ENCODE measurements at places on chromosomes 7 and 10. TPM values are rescaled to one million over a fixed set of nuclear protein-coding genes. Genes with fewer than 3 reads are reported as not detected.

The NUPR2 gene
- total RNA-seq: 1.8 TPM

The NPM3 gene
- total RNA-seq: 14.4 TPM

DNA sequence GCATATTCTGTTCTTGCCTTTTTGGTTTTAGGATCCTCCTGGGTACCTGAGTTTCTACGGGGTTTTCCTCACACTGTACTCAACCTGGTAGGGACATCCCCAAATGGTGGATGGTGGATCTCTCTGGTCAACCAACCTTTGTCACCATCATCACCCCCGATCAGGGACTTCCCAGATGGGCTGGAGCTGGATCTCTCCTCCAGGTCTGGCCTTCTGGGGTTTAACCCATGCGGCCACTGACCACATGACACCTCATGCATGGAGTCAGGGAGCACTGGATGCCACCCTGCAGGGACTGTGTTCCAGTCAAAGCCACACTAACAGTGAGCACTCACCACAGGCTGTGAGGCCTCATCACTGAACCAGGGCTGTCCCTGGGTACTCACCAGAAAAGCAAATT, 80.0 kb downstream of the CELF2 start:
- DNase-seq: no peak

- no peak for DNase-seq
These were observed 595.5 kb downstream of the INHBA start for GRCh38 chr7:41107330-41107937.

All from dorsolateral prefrontal cortex (tissue), 122 donors.